ENCODE measurements at places on chromosomes 5 and 9.

DNA sequence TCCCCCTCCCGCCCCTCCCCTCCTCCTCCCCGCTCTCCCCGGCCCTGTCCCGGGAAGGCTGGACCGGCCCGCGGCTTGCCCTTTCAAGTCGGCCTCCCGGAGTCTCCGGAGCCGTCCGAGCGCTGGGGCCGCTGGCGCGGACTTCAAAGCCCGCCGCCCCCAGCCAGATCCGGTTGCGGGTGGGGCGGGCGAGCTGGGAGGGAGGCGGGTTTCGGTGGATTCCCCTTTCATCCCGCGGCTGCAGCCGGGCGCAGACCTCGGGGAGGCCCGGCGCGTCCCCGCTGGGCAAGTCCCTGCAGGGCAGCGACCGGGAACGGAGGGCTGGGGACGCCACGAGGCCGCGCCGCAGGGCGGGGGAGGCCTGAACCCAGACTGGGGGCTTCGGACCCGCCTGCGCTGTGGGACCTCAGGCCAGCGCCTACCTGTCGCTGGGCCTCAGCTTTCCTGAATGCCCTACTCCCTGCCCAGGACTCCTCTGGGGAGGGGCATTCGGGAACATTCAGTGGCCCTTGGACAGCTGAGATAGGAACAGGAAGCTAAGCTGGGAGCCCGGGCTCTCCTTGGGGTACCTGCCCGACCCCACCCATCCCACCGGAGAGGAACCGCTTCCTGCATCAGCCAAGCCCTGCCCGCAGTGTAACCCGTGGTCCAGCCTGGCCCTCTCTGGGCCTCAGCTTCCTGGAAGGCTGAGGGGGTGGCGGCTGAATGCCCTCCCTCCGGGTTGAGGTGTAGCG is 23.4 kb downstream of the C9orf50 start:
- DNase-seq, result peak; percentile 74

- DNase-seq, result no peak
Observed at GRCh38 chr5:172042183-172042582, 35.7 kb upstream of the FBXW11 start.

DNA sequence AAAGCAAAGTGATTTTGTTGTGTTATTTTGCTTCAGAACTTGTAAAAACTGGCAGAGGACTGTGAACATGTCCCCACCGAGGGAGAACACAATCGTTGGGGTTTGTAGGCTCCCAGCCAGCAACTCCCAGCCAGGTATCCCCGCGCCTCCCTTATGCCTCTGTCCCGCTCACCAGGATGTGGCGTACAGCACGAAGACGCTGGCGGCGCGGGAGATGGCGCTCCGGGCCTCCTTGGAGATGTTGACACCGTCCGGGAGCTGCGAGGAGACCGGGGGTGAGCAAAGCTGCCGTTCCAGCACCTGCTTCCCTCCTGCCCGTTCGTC is 630 bp downstream of the POLE3 start:
- DNase-seq, result no peak

- DNase-seq, result no peak
Observed at GRCh38 chr5:10627160-10627701, 63.4 kb downstream of the ANKRD33B start.

- DNase-seq, result no peak
Observed at GRCh38 chr9:134320126-134320867, 6.0 kb upstream of the RXRA start.

GRCh38 chr9:137632230-137633161 is 13.7 kb downstream of the EHMT1 start:
- no peak for DNase-seq

DNA sequence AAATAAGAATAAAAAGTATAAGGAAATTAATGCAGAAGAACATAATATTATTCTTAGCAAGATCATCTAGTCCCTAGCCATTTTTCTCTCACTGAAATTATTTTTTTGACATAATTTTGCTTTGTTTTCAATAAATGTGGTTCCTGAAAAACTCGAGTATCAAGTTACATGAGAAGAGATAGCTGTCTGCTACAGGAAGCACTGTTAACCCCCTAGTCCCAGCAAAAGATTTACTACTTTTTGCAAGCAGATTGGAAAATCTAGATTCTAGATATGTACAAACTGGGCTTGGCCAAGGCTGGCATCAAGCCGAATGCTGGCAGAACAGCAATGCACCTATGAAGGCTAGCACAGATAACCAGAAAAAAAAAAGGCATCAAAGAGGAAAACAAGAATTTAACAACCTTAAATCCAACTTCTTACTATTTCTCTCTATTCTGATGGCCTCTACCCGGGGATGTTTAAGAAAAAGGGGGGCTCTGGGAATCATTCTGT is 21.9 kb upstream of the ISCA1 start:
- DNase-seq, result no peak

- DNase-seq, result no peak
Observed at GRCh38 chr9:80994892-80995291, 694.5 kb downstream of the TLE1 start.

DNA sequence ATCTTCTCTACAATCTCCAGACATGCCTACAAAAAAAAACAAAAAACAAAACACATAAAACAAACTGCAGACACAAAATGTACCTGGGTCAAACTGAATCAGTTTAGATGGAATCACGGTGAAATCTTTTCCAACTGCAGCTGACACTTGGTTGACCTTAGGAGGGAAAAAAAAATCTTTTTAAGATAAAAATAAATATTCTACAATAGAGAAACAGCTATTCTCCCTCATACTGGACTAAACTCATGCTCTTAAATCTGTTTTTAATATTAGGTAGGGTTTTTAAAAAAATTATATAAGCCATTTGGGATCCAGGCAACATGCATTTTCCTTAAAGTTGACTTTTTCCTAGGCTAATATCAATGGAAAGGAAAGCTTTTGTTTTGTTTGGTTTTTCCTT is 33.8 kb upstream of the CER1 start:
- no peak for DNase-seq

Measured in left colon (tissue), 2 donors.